ENCODE measurements at places on chromosomes 13 and 19.

DNA sequence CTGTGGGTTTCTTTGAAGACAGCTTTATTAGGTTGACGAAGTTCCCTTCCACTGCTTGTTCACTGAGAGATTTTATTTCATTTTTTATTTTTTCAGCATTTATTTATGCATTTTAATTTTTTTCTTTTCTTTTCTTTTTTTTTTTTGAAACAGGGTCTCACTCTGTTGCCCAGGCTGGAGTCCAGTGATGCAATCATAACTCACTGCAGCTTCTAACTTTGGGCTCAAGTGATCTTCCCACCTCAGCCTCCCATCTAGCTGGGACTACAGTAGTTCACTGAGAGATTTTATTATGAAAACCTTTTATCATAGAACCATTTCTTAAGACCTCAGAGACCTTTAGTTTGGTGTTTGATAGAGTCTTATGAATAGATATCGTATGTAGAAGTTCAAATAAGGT is 10.3 kb upstream of the ZNF177 start:
- no peak for DNase-seq

DNA sequence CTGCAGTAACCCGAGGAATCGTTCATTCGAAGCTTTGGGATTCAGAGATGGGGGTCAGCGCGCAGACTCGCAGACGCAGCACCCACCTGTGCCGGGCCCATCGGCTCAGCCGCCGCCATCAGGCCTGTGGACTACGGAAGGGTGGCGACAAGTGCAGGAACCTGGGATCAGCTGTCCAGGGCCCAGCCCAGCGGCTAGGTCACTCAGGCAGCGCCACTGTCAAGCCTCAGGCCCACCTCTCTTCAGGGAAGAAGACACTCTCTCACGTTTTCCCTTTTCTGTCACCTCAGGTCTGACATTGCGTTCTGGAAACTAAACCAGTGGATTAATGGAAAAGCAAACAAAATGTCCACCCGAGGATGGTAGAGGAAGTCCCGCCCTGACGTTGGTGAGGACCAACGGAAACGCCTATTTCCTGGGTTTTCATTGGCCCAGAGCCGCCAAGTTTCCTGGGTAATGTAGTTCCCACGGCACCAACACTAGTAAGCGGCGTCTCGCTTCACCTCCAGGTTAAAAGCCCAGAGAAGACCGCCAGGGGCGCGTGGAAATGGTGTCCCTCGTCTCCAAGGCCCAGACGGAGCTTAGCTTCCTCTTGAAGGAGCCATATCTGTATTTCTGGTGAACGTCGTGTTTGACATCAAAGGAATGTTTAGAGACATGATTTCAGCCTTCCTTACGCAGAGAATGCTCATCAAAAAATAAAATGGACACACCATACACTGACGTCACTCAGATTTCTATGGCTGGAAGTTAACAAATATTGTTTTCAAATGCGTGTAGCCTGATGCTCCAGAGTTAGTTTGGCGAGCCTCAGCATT is at the start of gene ZNF772:
ZNF772 (minus strand) TSS at position 376 of the 818 bp plus-strand sequence; CDS start at position 119, 257 bp downstream.
- DNase-seq, result peak; percentile 93

DNA sequence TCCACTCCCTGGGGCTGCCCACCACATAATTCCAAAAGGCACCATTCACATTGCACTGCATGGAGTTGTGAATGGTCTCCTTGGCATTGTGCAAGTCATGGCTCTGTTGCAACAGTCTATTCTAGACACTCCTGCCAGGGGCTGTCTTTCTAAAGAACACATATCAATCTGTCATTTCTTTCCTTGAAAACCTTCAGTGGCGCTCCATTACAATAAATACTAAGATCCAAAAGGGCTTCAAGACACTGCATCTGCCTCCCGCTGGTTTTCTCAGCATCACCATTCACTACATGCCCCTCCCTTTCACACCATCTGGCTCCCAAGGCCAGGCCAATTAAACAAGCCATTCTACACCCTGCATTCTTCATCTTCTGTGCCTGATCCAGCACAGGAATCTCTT is 32.2 kb upstream of the TM9SF2 start:
- DNase-seq, result no peak

GRCh38 chr13:73187106-73187505 is 128.3 kb downstream of the KLF5 start:
- DNase-seq, result no peak

DNA sequence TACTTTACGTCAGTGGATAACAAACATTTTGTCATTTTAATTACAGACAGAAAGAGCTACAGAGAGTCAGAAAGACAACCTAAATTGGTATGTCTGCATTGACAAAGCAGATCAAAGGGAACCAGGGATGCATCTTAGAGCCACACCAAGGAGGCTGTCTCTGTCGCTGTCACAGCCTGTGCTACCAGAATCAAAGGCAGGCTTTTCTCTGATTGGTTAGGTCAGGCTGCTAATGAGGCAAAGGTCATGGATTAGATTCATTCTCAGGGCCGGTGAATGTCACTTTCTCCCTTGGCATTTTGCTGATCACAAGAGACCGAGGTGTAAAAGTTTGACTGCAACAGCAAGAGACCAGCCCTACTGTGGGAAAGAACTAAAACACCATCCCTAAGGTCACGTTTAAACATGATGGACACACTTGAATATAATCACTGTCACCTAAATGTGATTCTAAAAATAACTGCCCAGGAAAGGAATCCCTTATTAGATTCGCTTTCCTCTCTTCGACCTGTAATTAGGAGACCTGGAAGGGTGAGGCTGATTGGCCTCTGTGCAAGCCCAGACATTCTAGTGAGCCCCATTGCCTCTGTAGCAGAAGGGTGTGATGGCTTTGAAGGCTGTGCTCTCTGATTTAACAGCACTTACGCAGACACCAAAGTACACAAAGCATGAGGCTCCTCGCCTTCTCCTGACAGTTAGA is 314.4 kb upstream of the NBEA start:
- DNase-seq, result no peak

DNA sequence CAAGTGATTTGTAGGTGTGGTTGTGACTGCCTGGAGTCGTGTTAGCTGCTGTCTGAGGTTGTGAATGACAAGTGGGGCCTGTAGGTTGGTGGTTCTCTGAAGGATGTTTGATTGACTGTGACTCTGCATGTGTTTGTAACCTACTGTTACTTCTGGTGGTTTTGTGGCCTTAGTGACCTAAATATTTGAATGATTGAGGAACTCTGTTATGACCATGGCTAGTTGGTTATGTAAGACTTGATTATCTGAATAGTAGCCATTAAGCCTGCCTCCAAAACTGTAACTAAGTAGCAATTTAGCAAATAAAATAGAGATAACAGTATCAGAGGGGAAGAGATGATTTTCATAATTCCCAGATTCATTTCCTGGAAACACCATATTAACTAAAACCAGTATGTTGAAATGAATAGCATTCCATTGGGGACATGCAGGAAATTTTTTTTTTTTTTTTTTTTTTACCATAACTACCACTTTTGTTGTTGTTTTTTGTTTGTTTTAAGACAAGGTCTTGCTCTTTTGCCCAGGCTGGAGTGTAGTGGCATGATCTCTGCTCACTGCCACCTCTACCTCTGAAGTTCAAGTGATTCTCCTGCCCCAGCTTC is 865 bp downstream of the ZNF382 start:
- no peak for DNase-seq

DNA sequence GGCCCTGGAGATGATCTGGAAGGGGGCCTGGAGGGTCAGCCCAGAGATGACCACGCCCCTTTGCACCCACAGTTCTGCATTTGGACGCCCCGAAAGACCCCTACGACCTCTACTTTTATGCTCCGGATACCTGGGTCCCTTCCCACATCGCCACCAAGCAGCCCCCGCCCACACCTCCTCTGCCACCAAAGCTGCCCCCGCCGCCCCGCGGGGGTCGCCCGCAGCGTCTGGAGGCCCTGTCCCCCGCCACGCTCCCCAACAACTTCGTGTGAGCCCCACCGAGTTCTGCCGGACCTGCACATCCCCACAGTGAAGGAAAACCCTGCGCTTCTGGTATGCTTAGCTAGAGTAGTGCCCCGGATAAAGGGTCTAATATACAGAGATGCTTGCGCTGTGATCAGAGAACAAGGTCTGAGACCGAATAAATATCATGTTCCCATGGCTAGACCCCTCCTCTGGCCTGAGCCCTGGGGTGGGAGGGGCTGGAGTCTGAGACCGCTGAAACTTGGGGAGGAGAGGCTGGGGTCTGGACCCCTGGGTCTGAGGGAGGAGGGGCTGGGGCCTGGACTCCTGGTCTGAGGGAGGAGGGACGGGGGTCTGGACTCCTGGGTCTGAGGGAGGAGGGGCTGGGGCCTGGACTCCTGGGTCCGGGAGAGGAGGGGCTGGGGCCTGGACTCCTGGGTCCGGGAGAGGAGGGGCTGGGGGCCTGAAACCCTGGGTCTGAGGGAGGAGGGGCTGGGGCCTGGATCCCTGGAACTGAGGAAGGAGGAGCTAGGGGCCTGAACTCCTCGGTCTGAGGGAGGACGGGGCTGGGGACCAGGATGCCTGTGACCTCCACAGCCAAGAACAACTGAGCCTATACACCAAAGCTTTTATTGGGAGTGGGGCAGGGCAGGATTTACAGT is 3.6 kb downstream of the GFY start:
- no peak for DNase-seq

DNA sequence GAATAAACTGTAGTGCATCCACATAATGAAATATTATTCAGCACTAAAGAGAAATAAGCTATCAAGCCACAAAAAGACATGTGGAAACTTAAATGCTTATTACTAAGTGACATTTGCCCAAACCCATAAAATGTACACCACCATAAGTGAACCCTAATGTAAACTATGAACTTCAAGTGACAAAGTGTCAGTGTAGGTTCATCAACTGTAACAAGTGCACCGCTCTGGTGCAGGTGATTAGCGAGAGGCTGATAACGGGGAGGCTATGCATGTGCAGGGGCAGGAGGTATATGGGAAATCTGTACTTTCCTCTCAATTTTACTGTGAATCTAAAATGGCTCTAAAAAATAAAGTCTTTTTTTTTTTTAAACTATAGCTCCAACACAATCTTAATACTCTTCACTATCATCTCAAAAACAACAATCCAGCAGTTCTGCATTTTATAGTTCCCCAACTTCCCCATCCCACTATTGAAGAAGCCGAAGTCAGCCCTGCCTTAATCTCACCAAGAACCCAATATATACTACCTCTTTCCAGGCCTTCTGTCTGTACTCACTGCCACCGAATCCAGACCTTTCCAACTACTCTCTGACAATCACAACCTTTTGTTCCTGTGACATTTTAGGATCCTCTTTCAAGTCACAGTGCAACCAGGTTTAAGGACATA is 22.6 kb downstream of the ELF1 start:
- no peak for DNase-seq

DNA sequence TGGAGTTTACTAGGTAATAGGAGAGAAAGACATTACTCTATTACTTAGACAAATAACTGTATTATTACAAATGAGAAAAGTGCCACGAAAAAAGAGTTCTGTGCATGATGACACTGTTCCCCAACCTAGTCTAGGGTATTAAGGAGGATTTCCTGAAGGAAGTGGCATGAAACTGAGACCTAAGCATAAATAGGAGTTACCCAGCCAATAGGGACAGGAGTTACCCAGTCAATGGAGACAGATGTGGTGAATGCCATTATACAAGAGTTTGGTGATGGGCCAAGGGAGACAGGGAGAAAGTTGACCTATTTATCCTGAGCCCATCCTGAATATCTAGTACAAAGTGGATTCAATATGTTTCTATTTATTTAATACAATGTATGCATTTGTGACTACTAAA is 65.4 kb downstream of the KL start:
- DNase-seq, result no peak

GRCh38 chr19:19274146-19274545 is 1.0 kb upstream of the TM6SF2 start:
- DNase-seq, result no peak

DNA sequence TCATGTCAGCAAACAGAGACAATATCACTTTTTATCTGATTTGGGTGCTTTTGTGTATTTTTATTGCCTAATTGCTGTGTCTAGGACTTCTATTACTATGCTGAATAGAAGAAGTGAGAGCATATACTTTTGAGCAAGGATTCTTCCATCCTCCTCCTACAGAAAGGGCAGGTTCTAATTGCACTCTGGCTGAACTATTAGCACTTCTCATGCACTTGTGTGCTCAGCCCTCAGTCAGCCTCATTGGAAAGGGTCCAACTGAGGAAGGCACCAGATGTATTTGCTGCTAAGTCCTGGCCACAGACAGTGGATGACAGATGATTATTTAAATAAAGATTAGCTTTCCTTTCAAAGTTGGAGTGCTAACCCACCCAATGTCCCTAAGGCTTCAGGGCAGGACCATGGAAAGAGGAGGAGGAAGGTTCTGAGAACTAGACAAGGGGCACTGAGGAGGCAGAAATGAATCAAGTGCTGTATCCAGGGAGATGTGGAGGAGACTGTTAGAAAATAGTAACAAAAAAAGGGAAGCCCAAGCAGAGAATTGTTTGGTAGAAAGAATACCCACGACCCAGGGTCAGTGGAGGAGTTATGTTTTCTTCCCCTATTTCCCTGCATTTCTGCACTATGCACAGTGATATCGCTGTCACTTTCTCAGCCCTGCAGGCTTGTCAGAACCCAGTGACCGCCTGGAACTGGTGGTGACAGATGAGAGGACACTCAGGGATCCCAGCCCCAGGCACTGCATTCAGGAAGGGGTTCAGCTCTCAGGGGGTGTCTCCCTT is 8.0 kb downstream of the LILRB4 start:
- no peak for DNase-seq

DNA sequence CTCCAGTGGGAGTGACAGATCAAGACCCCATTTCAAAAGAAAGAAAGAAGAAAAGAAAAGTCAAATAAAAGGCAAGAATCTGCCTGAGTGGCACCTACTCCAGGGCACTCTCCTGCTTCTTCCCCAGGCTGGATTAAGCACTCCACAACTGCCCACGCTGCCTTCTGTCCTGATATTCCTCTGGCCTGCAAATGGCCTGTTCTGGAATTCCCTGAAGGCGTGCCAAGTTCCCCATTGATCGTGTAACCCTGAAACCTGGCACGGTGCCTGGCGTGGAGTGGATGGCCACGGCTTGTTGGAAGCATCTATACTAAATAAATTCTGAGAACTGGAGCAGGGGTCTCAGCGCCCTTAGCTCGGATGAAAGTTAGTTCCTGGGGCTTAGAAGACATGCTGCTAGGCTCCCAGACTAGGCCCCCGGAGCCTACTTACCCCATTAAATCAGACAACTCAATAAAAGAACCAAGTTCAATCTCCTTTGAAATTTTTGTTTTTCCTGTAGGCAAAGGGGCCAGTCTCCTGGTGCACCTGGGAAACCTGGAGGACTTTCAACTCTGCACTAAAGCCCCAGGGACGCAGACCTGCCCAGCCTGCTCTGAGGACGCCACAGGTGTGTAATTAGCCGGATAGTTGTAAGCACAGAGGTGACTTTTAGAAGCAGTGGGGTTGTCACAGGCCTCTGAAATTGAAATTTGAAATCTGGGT is 21.9 kb downstream of the ANKRD27 start:
- DNase-seq, result no peak

DNA sequence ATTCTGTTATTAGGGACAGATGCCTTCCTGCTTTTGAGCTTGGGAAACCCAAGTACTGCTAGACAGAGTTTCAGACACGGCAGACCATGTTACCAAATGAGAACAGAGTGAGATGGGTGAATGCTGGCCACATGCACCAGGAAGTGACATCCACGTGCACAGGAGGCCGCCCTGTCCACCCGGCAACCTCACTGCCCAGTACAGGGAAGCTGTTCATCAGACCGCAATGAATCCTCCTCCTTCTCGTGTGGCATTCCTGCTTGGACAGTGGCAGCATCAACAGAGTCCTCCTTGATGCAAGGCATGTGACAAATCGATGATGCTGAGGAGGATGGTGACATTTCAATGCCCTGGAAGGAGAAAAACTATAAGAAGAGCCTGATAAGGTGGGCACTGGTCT is 191.0 kb upstream of the SOX1 start:
- DNase-seq, result no peak

GRCh38 chr13:82713687-82714405 is 1168.4 kb downstream of the SLITRK1 start:
- no peak for DNase-seq

Measured in urothelium cell line (cell line).